ENCODE measurements at places on chromosomes 2 and 18.

DNA sequence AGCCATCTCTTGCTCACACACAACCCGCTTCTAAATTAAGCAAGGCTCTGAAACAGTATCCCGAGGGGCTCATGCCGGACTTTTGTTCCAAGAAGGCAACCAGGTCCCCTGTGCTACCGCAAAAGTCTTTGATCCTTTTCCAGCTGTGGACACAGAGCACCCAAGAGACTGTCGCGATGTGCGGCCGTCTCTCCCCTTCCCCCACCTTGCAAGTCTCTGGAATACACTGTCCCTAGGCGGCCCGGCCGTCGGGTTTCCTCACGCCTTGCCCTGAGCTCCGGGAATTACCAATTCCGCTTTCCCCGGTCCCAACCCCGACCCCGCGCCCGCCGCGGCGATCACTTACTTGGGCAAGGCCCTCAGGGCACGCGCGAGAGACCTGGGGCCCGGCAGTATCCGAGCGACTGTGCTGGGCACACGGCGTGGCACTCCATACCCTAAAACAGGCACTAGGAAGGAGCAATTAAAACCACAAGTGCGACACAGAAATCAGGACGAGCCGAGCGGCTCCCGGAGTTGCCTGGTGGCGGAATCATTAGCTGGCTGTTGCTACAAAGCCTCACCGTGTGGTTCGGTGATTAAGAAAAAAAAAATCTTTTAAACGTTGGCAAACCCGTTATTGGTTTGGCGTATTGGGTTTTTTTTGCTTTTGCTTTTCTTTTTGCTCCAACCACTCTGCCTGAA lies 2.2 kb upstream of the DLX1 start:
- no peak for DNase-seq

- no peak for DNase-seq
These were observed 53.7 kb upstream of the MGAT5 start for GRCh38 chr2:134200036-134200618.

GRCh38 chr18:56565551-56566345 lies 72.6 kb downstream of the TXNL1 start:
- DNase-seq = no peak

DNA sequence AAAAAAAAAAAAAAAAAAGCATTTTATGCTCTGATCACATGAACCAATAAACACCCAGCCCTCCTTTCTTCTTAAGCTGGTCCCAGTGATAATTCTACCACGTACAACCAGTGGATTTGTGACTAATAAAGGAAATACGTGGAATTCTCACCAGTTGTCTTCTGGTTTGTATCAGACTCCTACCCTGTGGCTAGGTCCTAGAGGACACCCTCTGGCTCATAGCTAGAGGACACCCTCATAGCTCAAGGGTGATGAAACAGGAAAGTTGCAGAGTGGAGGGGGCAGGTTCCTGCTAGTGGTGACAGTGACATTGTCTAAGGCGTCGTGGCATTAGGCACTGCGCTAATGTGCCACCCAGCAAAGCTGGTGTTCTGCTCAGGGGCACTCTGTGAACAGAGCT lies 167.8 kb downstream of the BCL11A start:
- no peak for DNase-seq

- no peak for DNase-seq
These were observed 35.5 kb upstream of the MGAT5 start for GRCh38 chr2:134218414-134218813.

DNA sequence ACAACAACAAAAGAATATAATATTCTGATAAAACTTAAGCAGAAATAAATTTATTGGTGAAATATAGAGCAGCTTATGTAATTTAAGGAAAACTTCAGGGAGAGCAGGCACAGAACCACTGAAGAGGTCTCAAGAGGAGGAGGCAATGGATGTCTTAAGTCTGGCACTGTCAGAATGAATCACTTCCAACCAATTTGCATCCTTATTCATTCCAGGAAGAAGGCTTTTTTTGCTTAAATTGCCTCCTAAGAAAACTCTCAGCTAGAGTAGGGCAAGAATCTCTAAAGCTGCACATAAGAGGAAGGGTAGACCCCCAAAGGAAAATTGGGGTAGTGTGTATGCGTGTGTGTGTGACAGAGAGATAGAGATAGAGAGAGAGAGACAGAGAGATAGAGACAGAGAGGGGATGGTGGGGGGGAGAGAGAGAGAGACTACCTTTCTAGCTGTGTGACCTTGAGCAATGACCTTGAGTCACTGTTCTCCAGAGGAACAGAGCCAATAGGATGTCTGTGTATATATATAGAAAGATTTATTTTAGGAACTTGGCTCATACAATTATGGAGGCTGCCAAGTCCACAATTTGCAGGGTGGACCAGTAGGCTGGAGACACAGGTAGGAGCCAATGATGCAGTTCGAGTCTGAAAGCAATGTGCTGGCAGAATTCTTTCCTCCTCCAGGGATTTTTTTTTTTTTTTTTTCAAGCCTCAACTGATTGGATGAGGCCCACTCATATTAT lies 96.4 kb upstream of the LINC00305 start:
- DNase-seq = no peak

DNA sequence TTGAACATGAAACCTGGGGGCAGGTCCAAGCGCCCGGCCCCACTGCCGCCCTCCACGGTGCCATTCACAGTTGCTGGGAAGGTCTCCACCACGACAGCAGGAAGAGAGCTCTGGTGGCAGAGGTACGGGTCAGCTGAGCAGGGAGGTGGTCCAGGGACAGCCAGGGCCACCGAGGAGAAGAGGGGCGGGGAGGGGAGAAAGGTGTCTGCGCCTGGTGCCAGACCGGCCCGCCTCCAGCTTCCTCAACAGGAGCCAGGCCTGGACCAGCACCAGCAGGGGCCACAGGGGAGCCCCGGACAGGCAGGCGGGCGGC lies 56.2 kb downstream of the BIN1 start:
- DNase-seq = no peak

DNA sequence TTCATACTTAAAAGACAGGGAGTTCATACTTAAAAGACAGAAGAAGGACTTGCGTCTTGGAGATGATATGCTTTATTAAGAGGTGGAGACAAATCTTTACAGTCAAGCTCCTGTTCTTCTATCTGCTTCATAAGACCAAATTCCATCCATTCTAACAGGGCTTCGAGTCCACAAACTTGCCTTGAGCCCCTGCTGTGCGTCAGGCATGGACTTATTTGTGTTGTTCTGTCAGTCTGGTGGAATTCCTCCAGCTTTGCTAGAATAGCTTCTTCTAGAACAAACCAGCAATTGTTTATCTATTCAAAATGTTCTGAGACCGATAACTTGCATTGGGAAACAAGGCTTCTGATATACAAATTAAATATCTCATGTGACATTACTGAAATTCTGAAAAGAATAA lies 73.9 kb upstream of the SOX11 start:
- DNase-seq = no peak

DNA sequence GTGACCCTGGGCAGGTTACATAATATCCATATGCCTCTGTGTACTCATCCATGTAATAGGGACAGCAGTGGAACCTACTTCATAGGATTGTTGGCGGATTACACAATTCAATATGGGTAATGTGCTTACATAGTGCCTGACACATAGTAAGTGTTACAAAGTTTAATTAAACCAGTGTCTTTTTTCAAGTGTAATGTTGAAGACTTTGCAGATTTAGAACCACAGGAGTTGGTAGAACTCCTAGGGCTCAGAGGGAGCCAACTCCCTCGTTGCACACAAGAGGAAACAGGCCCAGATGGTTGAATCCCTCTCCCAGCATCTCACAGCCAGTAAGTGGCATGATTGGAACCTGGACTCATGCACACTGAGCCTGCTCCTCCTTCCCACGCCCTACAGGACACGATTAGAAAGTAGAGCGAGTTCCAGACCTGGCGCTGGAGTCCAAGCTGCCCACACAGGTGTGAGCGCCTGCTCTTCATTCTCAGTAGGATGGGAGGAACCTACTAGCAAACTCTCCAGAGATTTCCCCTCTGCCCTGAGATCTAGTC lies 97.8 kb downstream of the VSNL1 start:
- no peak for DNase-seq

- DNase-seq = no peak
These were observed 45.7 kb downstream of the STAT4 start for GRCh38 chr2:191105082-191105481.

GRCh38 chr2:206452242-206452641 lies 8.9 kb downstream of the ADAM23 start:
- no peak for DNase-seq

DNA sequence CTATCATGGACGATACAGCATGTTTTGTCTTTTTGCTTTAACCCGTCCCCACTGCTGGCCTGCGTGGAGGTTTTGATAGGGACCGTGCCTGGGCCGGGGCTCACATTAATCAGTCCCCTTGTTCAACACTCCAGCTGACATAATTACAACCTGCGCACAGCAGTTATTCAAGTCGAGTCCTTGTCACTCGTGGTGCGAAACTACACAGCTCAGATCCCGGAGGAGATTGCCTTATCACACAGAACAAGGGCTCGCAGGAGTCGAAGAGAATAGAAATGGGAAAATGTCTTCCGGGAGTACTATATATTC lies 304.4 kb downstream of the ZNF407 start:
- DNase-seq = no peak
